ENCODE measurements at places on chromosomes 13 and 19.

DNA sequence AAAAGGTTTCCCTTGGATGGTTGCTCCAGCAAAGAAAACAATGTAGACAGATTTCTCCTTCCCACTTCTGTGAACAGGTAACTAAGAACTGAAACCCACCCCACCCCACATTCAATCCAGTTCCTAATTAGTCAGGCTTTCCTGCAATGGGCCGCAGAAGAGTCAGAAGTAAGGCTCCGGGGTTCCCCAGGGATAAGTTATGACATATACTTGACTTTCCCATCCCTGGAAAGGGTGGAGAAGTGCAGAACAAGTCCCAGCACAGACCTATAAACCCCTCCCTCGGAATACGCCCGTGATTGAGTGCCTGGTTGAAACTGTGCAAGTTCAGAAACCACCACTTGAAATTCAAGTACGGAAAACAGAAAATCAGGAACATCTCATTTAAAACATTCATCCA is 24.9 kb downstream of the RCBTB2 start:
- no peaks in the 10 kb centered on the region for H3K4me1 ChIP-seq
- DNase-seq: no peak
- H3K27me3 ChIP-seq: no peaks in the 10 kb centered on the region
- no peak overlapping the region for H3K4me3 ChIP-seq
- H3K36me3 ChIP-seq: no peaks in the 10 kb centered on the region
- H3K27ac ChIP-seq: no peak overlapping the region

DNA sequence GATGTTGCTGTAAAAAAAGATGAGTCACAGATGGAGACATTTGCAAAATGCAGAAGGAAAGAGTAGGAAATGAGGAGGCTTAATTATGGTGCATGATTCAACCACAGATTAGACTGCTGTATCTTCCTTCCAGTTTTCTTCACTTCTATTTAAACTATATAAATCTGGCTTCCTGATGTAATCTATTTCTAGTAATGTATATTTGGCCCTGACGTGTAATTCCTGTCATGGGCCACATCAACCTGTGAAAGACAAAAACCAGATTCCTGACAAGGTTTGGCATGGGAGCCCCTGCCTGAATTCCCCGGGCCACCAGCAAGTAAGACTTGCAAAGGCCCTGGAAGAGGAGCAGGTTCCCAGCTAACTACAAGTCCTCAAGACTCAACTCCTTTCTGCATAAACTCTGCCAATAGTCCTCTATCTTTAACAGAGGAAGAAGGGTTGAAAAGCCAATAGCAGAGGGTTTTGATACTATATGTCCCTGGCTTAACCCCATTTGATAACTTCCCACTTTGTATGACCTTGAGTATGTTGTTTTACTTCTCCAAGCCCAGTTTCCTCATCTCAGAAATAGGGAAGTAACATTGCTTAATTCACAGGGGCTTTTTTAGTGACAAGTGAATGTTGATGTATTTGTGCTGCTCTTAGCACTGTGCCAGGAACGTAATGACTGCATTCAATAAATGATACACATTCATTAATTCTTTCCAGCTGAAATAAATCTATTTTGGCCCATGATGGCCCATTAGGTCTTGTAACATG is 172.7 kb downstream of the SPRY2 start:
- no peaks in the 10 kb centered on the region for H3K36me3 ChIP-seq
- H3K4me1 ChIP-seq: no peaks in the 10 kb centered on the region
- no peaks in the 10 kb centered on the region for H3K27me3 ChIP-seq
- no peak overlapping the region for H3K27ac ChIP-seq

DNA sequence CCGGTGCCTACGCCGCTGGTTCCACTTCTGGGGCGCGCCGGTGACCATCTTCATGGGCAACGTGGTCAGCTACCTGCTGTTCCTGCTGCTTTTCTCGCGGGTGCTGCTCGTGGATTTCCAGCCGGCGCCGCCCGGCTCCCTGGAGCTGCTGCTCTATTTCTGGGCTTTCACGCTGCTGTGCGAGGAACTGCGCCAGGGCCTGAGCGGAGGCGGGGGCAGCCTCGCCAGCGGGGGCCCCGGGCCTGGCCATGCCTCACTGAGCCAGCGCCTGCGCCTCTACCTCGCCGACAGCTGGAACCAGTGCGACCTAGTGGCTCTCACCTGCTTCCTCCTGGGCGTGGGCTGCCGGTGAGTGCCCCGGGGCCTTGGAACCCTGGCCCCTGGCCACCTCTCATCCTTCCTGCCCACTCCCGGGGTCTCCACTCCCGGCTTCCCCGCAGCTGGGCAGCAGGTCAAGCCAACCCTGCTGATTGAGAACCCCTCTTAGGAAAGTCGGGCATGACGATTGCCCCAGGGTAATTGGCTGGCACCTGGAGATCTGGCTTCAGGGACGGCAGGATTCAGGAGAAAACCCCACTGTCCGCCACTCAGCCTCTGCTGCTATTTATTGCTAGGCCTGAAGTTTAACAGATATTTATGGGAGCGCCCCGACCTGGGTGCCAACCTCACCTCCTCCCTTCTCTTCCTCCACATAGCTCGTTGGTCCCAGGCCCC is 39.1 kb downstream of the TRPM4 start:
- H3K27me3 ChIP-seq: no peaks in the 10 kb centered on the region
- DNase-seq: no peak
- H3K4me1 ChIP-seq: no peaks in the 10 kb centered on the region
- no peaks in the 10 kb centered on the region for H3K36me3 ChIP-seq
- H3K4me3 ChIP-seq: no peak overlapping the region

GRCh38 chr19:18841400-18841799 is 9.6 kb downstream of the UPF1 start:
- H3K36me3 ChIP-seq: no peaks in the 10 kb centered on the region
- no peaks in the 10 kb centered on the region for H3K27me3 ChIP-seq
- H3K27ac ChIP-seq: no peak overlapping the region

- H3K27ac ChIP-seq: no peak overlapping the region
- H3K27me3 ChIP-seq: no peaks in the 10 kb centered on the region
- H3K4me1 ChIP-seq: no peaks in the 10 kb centered on the region
- no peaks in the 10 kb centered on the region for H3K36me3 ChIP-seq
- no peak for DNase-seq
- H3K4me3 ChIP-seq: no peak overlapping the region
Observed at GRCh38 chr19:41810301-41810700, 13.9 kb downstream of the CEACAM3 start.

GRCh38 chr19:35140207-35140961 is 1.8 kb downstream of the FXYD1 start:
- H3K4me1 ChIP-seq: peaks cover 18% of the 10 kb centered on the region
- no peak overlapping the region for H3K27ac ChIP-seq
- H3K4me3 ChIP-seq: no peak overlapping the region

DNA sequence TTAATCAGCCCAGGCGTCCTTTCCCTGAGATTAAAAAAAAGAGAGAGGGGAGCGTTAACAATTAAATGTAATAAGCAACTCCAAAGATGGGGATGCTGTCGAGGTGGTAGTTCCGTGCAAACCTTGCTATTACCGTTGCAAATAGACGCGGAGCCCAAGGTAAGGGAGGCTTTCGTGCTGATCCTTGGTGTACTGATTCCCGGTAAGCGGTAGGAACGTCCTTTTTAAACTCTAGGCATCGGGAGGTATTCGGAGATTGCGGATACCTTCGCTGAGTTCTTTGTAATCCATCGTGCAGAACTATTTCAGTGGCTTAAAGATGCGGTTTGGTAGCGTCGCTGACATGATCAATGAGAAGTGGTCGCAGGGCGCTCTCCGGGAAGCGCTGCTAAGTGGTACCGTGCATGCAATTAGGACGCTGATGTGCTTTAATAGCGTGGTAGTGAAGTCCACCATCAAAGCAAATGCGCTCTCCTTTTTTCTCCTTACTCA is 3.1 kb downstream of the SLITRK5 start:
- no peaks in the 10 kb centered on the region for H3K36me3 ChIP-seq
- no peak overlapping the region for H3K27ac ChIP-seq
- DNase-seq: no peak
- H3K4me1 ChIP-seq: peaks cover 3% of the 10 kb centered on the region
- H3K27me3 ChIP-seq: no peaks in the 10 kb centered on the region

DNA sequence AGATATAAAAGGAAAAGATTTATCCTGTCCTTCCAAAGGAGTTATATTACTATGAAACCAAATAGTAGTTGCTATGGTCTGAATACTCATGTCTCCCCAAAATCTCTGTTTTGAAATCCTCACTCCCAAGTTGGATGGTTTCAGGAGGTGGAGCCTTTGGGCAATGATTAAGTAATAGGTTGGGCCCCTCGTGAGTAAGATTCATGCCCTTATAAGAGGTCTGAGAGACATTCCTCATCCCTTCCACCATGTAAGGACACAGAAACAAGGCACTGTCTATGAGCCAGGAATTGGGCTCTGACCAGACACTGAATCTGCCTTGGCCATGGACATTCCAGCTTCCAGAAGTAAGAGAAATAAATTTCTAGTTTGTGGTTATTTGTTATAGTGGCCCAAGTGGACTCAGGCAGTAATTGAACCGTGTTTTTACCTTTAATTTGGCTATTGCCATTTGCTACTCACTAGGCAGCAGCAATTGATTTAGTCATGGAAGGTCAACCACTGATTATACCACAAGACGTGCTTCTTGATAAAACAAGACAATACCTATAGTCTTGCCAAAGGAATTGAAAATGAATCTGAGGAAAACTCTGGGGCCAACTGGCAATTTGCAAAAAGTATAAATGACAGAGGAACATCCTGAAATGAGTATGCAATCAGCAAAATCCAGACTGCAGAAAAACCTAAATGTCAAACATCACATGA is 717.4 kb upstream of the SPRY2 start:
- no peaks in the 10 kb centered on the region for H3K4me1 ChIP-seq
- no peak for DNase-seq
- H3K27me3 ChIP-seq: no peaks in the 10 kb centered on the region
- H3K4me3 ChIP-seq: no peak overlapping the region

DNA sequence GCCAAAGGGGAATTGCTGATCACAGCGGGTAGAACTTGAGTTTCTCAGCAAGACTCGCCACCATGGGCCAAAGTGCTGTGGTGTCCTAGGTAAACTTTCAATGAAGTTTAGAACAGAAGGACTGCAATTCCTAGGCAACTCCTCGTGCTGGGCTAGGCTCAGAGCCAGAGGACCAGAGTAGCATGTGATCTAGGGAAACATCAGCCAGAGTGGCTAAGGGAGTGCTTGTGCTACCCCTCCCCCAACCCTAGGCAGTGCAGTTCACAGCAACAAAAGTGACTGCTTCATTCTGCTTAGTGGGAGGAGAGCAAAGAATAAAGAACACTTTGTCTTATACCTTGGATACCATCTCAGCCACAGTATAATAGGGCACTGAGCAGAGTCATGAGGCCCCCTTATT is 1658.6 kb upstream of the MIR17HG start:
- no peaks in the 10 kb centered on the region for H3K4me1 ChIP-seq
- no peaks in the 10 kb centered on the region for H3K36me3 ChIP-seq
- no peaks in the 10 kb centered on the region for H3K27me3 ChIP-seq
- no peak for DNase-seq

GRCh38 chr19:51576850-51577249 is 5.8 kb downstream of the ZNF175 start:
- no peak for DNase-seq
- H3K36me3 ChIP-seq: no peaks in the 10 kb centered on the region
- H3K4me1 ChIP-seq: no peaks in the 10 kb centered on the region
- no peak overlapping the region for H3K27ac ChIP-seq
- no peak overlapping the region for H3K4me3 ChIP-seq

- H3K36me3 ChIP-seq: no peaks in the 10 kb centered on the region
- H3K4me1 ChIP-seq: no peaks in the 10 kb centered on the region
- H3K27ac ChIP-seq: no peak overlapping the region
- no peak overlapping the region for H3K4me3 ChIP-seq
- DNase-seq: no peak
Observed at GRCh38 chr19:7552781-7553180, 17.3 kb downstream of the PNPLA6 start.

DNA sequence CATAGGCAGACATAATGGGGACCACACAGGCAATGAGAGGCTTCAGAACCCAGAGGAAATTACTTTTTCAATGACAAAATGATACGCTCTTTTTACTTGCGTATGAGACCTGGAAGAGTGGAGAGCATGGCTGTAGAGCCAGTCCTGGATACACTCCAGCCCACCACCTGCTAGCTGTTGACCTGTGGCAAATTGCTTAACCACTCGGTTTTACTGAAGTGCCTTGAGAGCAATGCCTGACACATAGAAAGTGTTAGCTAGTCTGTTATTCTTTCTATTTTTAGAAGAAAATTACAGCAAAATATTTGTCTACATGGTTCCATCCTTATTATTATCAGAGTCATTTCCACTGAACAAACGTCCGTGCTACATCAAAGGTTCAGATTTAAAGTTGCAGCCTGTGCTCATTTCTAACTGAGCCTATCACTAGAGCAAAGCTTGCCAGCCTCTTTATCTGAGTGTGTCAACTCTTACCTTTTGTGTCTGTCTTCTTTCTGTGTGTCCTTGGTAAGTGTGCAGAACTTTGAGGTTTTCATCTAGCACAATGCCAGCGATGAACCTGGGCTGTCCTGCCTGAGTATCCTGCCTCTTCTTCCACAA is 9.6 kb upstream of the GPR183 start:
- H3K4me3 ChIP-seq: no peak overlapping the region
- no peak for DNase-seq

GRCh38 chr13:40074338-40074737 is 418.9 kb downstream of the COG6 start:
- DNase-seq: no peak
- no peaks in the 10 kb centered on the region for H3K27me3 ChIP-seq
- no peaks in the 10 kb centered on the region for H3K4me1 ChIP-seq
- H3K36me3 ChIP-seq: no peaks in the 10 kb centered on the region

GRCh38 chr19:48537541-48537940 is 14.4 kb upstream of the SULT2B1 start:
- no peaks in the 10 kb centered on the region for H3K4me1 ChIP-seq
- H3K27me3 ChIP-seq: no peaks in the 10 kb centered on the region
- no peak overlapping the region for H3K4me3 ChIP-seq
- H3K36me3 ChIP-seq: no peaks in the 10 kb centered on the region
- H3K27ac ChIP-seq: no peak overlapping the region
- DNase-seq: no peak

DNA sequence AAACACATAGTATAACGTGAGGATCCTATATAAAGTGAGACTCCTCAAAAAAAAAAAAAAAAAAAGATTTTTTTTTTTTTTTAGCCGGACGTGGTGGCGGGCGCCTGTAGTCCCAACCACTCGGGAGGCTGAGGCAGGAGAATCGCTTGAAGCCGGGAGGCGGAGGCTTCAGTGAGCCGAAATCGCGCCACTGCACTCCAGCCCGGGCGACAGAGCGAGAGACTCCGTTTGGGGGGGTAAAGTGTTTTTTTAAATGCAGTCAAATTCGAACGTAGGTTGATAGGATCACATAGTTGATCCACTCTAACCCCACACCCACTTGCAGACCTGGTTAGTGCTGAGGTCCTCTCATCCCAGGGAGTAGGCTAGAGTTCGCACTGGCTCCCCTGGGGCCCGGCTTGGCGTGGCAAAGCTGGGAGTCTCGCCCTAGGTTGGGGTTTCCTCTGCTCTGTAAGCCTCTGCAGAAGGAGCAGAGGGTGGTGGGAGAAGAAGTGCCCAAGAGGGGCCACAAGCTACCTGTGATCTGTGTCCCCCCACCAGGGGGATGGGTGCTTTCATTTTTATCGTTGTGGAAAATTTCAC is 6.5 kb downstream of the RNF225 start:
- H3K4me3 ChIP-seq: peak overlapping the region; percentile 66
- H3K36me3 ChIP-seq: no peaks in the 10 kb centered on the region
- peak overlapping the region; percentile 90 for H3K27ac ChIP-seq

Measured in Panc1 (cell line).